GM12878 (cell line): ENCODE measurements at places on chromosomes 5 and 9.

DNA sequence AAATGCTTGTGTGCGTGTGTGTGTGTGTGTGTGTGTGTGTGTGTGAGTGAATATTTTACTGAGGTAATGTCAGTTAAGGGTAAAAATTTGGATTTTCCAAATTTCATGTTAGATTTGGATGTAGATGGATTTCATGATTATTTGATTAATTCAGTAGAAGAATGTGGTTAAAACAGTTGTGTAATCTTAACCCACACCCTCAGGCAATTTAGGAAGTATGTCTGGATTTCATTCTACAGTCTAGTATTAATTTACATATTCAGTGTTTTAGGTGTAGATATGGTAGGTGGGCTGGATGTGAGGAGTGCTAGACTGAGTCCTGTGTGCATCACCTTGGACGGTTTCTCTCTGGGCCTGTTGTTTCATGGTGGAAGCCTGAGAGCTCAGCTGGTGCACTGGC lies 99.1 kb upstream of the CKMT2 start:
- no peak for DNase-seq

DNA sequence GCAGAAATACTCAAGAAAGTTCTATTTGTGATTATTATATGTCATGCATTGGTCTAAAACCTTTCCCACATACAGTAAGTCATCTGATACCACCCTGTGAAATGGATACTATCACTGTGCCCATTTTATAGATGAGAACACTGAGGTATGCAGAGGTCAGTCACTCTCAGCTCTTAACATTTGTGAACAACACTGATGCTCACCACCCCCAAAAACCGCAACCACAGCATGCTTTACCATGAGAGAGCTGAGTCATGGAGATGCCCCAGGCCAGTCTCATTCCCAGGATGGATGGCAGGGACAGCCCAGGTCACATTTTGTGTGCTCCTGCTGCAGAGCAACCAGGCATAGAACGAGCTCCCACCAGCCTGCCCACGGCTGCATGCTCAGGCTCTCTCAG lies 53.5 kb upstream of the IRX1 start:
- no peak for DNase-seq

- no peak for DNase-seq
Observed at GRCh38 chr9:33116860-33117259, 40.4 kb upstream of the SMU1 start.

- no peak for DNase-seq
Observed at GRCh38 chr9:112925058-112925641, 34.5 kb upstream of the SLC46A2 start.

DNA sequence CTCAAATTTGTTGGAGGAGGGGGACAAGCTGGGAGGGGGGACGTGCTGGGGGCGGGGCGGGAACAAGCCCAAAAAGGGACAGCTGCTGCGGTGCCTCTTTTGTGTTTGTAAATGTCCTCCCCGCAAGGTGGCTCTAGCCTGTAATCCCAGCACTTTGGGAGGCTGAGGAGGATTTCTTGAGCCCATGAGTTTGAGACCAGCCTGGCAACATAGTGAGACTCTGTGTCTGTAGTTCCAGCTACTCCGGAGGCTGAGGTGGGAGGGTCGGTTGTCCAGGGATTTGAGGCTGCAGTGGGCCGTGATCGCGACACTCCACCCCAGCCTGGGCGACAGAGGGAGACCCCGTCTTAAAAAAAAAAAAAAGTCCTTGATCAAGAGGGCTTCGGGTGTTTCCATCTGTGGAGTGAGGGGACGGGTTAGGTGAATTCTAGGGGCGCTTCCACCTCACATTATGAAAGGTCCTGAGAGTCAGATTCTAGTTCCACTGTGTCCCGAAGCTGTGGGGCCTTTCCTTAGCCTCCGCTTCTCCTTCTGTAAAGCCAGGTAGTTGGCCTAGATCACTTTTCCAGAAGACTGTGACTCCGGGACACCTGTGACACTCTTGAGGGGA lies 779 bp upstream of the CTNNA1 start:
- DNase-seq, result no peak

DNA sequence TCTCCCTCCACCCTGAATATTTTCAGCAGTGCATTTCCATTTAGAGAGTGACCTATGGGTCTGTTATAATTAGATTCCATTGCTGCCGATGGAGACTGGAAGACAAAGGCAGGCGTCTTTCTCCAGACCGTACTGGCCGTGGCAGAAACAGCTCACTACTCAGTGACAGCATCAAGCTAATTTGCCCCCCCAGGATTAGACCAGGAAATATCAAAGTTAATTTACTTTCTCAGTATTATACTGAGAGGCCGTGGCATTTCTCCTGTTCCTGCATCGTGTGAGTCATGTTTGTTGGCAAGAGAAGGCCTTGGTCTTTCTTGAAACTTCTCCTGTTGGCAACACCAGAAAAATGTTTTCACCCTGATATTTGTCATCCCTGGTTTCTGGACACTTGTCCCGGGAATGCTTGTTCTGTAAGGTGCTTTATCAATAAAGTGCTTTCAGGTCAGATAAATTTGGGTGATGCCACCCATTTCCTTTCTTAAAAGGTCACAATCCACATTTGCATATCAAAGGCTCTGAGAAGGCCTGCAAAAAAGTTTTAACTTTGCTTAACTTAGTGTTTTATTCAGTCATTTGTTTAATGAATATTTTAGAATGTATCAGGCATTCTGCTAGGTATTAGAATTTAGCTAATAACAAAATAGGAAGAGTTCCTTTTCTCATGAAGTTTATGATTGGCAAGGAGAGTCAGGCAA lies 28.4 kb downstream of the SV2C start:
- DNase-seq, result no peak

DNA sequence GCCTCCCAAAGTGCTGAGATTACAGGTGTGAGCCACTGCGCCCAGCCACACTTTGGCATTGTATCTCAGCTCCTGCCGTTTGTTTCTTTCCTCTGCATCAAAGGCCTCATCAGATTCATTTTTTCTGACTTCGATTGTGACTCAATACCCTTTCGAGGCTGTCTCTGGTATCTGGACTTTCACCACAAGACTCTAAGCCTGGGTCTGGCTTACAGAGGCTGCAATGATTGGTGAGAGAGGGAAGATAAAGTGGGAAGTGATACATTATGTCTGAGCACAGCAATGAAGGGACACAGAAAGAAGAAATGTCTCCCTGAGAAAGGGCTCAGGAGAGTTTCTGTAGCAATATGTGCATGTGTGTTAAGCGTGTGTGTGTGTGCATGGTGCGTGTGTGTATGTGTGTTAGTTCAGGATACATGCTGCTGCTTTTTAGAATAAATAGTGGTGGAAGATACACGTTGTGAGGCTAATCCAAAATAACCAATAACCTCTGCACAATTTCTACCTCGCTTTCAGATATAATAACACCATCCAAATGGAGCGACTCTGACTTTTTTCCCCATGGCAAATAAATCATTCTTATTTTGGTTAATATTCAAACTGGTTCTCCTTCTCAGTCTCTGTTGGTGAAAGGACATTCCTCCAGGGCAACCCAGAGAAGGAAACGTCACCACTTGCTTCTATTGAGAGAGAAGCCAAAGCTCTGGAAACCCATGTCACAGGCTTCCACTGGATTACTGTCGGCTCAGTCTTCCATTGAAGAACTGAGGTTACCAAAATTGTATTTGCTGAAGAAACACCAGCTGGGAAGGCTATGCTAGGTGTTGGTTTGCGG lies 8.1 kb upstream of the DAB2 start:
- DNase-seq, result no peak

GRCh38 chr5:168327451-168327850 lies 36.0 kb downstream of the WWC1 start:
- no peak for DNase-seq

DNA sequence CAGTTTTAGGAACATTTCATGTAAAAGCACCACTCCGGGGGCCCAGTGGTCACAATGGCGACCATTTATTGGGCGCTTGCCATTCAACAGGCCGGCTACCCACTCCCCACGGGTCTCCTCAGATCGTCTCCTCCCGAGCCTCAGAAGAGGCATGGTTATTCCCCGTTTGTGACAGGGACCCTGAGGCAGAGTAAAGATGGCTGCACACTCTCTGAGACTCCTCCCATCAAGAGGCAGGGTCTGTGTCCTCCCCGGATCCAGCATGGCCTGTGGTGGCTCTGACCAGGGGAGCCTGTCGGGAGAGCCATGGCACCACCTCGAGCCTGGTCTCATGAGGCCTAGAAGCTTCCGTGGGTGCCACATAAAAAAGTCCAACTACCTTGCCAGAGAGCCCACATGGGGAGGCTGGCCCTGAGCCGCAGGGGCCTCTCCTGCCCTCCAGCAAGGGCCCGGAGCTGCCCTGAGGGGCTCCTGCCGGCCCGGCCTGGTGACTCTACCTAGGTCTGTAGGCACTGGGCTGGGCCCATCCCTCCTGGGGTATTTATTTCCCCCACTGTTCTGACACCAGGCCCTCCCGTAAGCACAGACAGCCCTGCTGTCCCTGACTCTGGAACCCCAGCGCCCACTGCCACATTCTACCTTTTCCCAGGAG lies 90.8 kb downstream of the VAV2 start:
- no peak for DNase-seq

- no peak for DNase-seq
Observed at GRCh38 chr9:79195879-79196278, 375.9 kb upstream of the TLE4 start.

DNA sequence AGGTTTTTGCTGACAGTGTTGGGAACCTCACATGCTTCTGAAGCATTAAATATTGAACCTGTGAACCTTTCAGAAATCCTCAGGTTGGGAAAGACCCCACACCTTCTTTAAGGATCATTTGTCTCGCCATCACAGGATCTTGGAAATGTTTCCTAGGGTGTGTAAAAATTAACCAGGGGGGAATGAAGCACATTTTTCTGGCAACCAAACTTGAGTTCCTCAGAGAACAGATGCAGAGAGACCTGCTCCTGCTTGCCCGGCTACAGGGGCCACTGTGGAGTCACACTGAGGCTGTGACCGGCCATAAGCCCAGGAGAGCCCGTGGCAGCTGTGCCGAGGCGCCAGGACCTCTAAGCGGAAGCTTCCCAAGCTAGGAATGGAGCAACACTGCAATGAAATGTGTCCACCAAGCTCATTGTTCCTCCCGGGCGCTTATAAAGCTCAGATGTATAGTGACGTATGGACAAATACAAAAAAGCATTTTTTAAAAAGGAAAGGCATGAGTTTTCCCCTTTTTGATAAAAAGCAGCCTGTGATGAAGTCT lies 7.7 kb downstream of the CXCL14 start:
- DNase-seq, result no peak

DNA sequence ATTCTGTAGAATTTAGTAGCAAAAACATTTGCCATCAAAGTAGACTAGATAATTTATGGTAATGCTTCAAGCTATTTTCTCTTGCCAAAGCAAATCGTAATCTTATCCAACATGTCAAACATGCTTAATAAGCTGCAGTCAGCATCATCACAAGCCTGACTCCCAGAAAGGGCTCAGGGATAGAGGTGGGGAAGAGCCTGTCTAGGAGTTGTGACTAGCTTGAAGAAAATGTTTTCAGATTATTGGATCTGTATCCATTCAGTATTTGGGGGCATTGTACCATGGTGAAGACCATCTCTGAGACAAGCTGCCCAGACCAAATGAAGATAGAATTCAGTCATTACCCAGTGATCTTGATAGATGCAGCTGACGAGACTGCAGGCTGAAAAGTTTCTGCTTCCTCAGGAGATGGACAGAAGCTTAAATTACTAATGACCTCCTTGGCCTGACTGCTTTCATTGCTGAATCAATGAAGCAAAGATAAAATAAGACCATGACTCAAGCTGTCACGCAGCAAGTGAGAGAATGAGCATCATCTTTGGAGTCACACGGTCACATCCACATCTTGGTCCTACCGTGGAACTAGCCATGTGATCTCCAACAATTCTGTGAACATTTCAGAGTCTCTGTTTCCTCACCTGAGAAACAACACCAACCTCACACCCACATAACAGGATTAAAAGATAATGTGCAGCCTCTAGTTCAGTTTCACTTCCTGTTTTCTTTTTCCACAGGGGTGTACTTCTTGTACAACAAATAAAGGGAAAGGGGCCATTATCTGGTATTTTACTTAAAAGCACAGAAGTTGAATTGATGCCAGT lies 9.4 kb downstream of the ERAP2 start:
- DNase-seq, result peak; percentile 92

DNA sequence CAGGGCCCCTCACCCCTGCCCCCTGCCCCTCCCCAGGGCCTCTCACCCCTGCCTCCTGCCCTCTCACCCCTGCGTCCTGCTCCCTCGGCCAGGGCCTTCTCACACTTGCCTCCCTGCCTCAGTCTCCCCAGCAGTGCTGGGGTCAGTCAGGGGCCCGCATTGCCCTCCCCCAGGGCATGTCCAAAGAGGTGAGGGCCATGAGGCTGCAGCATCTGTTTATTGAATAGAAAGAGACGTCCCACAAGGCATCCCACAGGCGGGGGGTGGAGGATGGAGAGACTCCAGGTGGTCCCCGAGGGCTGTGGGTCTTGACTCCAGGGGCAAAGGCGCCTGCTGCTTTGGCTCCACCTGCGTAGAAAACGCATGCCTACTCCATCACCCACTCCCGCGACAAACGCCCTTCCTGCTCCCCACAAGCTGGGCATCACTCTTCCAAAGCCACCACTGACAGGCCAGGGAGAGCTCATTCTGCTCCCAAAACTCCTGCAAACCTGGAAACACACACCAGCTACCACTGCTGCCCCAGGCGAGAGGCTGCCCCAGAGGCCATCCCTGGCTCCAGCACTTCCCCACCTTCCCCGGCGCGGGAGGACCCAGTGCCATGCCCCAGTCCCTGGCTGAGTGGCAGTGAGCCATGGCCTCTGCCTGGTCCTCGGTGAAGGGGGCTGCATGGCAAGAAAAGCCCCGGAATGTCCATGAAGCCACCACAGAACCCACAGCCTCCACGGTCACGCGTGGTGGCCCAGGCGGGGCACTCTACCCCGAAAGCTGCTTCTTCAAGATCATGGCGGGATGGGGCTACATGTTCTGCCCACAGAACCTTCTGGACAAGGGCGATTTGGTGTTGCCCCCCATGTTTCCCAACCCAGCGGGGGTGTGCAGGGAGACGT lies 1.6 kb upstream of the LCN8 start:
- no peak for DNase-seq

DNA sequence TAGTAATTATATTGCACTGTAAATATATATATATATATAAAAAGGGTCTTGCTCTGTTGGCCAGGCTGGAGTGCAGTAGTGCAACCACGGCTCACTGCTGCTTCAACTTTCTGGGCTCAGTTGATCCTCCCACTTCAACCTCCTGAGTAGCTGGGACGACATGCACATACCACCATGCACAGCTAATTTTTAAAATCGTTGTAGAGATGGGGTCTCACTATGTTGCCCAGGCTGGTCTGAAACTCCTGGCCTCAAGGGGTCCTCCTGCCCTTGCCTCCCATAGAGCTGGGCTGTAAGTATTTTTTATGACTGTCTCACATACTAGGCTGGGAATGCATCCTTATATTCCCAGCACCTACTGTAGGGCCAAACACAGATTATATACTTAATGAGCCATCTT lies 11.9 kb downstream of the PSMD5 start:
- DNase-seq, result no peak

GRCh38 chr5:124103671-124104070 lies 591.7 kb downstream of the CSNK1G3 start:
- no peak for DNase-seq

GRCh38 chr5:154368041-154368800 lies 77.6 kb upstream of the SAP30L start:
- no peak for DNase-seq

GRCh38 chr5:23007236-23007635 lies 154.1 kb upstream of the CDH12 start:
- no peak for DNase-seq
